ENCODE measurements at places on chromosomes 7 and 10.

DNA sequence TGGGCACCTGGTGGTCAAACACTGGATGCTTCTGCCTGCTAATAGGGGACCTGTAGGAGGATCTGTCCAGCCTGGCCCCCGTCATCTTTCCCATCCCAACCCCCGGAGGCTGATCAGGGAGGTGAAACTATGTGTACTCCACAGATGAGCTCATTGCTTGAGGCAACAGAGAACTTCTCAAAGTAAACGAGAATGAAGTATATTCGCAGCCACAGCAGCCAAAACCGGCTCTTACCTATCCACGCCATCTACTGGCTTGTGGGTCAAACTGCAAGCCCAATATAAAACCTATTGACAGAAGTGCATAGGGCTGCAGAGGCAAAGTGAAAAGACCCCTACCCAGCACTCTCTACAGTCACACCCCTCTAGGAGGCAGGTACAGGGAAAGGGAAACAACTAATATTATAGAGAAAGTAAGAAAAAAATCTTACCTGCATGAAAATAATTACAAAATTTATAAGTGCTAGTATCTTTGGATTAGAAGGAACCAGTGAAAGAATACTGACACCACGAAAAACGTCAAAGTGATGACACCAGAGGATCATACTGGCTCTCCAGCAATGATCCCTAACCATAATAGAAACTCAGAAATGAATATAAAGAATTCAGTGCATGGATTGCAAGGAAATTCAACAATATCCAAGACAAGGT, 973.5 kb downstream of the ANKRD7 start:
- peak; percentile 51 for DNase-seq

DNA sequence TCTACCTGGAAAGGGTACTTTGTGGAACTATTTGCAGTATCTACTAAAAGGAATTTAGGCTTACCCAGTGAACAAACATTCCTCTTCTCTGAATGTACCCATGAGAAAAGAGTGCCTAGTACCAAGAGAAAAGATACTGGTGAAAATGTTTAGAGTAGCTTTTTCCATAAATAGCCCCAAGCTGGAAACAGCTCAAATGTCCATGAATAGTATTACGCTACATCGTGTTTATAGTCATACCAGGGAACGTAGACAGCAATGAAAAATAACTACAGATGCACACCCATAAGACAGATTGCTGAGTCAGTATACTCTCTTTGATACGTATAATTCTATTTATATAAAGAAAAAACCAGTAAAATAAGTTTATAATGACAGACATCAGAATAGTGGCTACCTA, 285.9 kb downstream of the KLF6 start:
- no peak for DNase-seq

- DNase-seq = peak; percentile 28
Measured at GRCh38 chr10:102678068-102678400, 33.8 kb downstream of the TRIM8 start.

DNA sequence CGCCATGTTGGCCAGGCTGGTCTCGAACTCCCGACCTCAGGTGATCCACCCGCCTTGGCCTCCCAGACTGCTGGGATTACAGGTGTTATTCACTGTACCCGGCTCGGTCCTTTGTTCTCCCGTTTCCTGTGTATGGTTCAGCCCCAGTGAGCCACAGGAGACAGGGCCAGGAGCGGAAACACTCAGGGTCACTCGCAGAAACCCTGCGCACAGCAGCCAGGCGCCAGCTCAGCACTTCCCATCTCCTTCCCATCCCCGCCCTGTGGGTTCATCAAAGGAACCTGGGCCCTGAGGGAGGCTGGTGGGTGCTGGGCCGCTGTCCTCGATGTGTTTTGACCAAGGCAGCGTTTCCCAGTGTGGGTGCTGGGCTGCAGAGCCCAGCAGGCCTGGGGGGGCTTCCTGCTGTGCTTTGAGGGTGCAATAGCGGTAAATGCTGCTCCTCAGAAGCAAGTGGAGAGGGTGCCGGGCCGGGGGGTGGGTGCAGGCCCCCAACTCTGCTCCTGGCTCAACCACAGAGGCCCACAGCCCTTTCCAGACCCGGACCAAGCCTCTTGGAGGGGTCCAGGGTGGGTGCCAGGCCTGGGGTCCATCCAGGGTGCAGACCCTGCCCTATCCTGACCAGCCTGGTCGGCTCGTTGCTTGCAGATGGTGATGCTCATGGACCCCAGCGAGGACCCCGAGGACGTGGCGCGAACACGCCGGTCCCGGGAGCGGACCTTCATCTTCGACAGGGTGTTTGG, 15.3 kb upstream of the CHST12 start:
- no peak for DNase-seq

DNA sequence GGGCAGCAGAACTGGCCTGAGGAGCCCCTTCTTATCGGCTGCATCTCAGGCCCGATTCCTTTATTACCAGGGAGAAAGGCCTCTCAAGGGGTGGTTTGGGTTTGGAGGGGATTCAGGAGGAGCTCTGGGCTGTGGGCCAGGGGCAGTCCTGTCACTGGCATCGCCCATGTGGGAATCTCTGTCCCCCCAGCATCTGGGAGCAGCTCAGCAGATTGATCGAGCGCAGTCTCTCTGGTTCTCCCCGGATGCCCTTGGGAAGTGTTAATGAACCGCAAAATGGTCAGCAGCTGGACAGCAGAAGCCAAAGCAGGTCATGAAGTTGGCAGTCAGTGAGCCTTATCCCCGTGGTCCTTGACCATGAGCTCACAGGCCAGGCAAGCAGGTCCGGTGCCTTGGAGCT, 104.4 kb upstream of the ANLN start:
- DNase-seq = no peak

DNA sequence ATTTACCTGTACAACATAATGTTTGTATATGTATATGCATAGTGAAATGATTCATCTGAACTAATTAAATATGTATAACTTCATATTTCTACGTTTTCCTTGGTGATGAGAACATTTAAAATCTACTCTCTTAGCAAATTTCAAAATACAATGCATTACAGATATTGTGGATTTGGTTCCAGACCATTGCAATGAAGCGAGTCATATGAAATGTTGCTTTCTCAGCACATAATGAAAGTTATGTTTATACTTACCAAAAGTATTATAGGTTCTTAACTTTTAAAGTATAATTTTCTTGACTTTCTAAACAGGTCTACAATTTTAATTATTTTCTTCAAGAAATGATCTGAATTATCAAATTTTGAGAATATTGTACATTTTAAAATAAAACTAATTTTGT, 189.2 kb downstream of the CSTF2T start:
- no peak for DNase-seq

DNA sequence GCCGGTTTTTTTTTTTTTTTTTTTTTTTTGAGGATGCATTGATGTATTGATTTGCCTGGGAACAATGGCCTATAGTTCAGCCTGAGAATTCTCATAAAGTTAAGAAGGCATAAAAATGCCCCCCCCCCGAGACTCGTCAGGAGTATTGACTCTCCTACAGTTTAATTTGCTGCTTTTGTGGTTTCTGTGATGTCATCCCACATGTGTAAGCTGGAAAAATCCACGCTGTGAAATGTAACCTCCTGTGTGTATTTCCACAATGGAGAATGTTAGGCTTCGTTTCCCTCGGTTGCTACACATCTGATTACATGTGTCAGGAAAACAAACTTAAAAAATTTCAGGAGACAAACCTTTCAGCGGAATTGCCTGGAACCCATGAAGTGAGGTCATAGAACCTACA, 117.9 kb downstream of the FANK1 start:
- no peak for DNase-seq

DNA sequence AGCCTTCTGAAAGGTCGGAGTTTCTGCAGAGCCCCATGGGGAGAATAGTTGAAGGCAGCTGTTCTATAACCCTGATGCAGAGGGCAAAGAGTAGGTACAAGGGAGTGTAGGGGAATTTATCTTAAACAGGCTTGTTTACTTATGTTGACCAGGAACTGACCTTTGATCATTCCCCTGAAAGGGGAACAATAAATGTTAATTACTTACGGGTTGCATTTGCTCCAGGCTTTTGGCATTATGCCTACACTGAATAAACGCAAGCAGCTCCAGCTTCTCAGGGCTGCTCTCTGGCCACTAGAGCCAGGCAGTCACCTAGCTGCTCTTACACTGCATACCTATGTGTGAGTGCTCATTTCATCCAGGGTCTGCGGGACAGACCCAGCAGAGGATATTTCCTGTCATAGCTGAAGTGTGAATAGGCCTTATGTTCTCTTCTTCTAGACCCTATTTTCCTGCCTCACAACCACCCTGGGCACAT, 26.9 kb upstream of the ABCA13 start:
- peak; percentile 60 for DNase-seq

DNA sequence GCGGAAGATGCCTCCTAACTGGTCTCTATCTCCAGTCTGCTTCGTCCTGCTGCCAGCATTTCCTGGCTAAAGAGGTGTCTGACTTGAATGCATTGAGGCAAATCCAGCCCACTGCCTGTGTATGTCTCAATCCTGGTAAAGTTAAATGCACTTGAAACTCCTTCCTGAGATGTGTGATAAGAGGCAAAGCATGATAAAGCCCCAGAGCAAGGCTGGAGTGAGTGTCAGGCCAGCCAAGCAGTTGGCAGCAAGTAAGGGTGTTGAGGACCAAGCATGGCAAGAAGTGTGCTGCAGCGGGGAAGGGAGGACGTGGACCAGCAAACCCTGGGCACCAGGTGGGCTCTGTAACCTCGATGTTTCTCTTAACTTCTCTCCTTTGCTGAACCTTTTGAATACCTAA, 29.1 kb downstream of the LRRC18 start:
- DNase-seq = no peak

- DNase-seq = no peak
Measured at GRCh38 chr10:118961436-118961835, 68.1 kb upstream of the NANOS1 start.

DNA sequence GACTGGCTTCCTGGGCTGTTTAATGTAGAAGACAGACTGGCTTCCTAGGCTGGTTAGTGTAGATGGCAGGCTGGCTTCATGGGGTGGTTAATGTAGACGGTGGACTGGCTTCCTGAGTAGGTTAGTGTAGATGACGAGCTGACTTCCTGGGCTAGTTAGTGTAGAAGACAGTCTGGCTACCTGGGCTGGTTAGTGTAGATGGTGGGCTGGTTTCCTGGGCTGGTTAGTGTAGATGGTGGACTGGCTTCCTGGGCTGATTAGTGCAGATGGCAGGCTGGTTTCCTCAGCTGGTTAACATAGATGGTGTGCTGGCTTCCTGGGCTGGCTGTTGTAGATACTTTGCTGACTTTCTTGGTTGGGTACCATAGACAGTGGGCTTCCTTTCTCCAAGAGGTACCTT, 122.9 kb upstream of the PPP2R2D start:
- no peak for DNase-seq

DNA sequence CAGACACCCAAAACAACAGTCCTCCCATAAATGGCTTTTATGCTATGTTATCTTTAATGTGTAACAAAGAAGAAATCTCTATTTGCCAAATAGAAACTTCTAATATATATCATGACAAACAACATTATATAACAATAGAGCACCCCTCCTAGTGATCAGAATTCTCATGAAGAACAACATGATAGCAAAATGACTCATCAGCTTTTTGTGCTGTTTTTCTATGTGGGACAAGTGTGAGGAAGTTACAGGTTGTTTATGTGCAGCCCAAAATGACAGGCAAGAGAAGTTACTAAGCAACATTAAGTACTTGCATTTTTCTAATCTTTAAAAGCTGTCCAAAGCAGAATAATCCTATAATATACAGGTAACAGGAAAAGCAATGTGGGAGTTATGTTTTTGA, 7.7 kb downstream of the DGKB start:
- no peak for DNase-seq

GRCh38 chr7:30804078-30804661, 33.0 kb downstream of the MINDY4 start:
- DNase-seq = no peak

- no peak for DNase-seq
Measured at GRCh38 chr7:105786520-105787470, 89.6 kb downstream of the ATXN7L1 start.

DNA sequence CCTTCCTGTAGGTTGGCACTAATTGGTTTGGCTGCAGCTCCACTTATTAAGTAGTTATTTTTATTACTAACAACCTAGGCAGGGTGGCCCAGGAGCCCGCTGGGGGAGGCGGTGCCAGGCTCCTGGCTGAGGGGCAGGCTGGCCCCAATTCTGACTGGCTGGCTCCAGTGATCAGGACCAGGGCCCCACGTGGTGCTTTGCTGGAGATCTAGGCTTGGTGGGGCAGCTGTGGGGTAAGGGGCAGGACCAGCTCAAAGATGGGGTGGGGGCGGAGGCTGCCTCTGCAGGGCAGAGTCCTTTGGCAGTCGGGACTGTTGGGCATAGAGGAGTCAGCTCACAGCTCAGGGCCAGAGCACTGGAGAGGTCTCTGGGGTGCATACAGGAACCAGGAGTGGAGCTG, 2.4 kb downstream of the ASL start:
- DNase-seq = no peak

GRCh38 chr10:123886292-123886691, 5.3 kb downstream of the CPXM2 start:
- no peak for DNase-seq

GRCh38 chr10:33459602-33460001, 125.1 kb upstream of the NRP1 start:
- DNase-seq = no peak

DNA sequence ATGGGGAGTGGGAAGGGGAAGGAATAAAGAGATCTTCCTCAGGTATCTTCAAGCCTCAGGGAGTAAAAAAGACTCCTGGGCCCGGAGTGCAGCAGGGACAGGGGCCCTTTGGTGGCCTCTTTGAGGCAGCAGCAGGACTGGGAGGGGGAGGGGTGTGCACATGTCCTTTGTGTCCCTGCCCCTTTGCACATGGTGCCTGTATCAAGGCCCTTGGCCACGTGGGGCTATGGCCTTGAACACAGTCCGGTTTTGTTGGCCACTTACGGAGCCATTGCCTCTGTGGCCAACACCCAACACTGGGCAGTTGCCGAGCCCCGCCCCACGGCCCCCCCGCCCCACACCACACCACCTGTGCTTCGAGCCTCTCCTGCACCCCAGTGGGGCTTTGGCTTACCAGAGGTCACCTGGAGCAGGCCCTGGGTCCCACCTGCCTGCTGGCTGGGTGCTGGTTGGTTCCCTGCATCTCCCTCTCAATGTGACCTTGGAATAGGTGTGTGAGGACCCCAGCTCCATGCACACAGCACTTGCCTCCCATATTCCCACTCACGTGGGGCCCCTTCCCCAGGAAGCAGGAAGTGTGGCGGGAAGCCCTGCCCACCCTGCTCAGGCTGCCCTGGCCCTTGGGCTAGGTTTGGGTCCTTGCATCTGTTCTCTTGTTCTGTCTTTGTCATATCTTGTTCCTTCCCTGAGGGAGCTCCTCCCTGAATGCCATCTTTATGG, 5.4 kb downstream of the SAP25 start:
- DNase-seq = peak; percentile 81

DNA sequence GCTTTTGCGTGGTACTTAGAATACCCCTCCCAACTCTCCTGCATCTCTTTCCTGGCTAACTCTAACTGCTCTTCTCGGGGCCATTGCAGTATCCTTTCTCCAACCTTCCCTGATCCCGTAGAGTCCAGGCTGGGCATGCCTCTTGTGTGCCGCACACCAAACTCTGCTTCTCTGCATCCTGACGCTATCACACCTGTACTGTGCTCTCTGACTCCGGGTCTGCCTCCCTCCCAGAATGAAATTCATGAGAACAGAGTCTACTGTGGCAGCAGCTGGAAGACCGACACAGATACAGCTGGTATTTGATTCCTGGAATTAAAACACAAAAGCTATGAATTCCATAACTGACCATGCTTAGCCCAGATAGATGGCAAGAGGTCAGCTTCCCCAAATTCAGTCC, 60.9 kb downstream of the C10orf67 start:
- no peak for DNase-seq
